ENCODE measurements at places on chromosomes 1 and 21.

GRCh38 chr1:34829250-34829649, 30.3 kb downstream of the SMIM12 start:
- H3K4me1 ChIP-seq, result no peaks in the 10 kb centered on the region
- H3K27me3 ChIP-seq, result no peaks in the 10 kb centered on the region
- H3K4me3 ChIP-seq, result no peak overlapping the region
- no peak overlapping the region for H3K27ac ChIP-seq

GRCh38 chr21:17270229-17270628, 242.6 kb upstream of the CXADR start:
- peak overlapping the region; percentile 55 for H3K27ac ChIP-seq
- no peaks in the 10 kb centered on the region for H3K27me3 ChIP-seq
- no peaks in the 10 kb centered on the region for H3K4me1 ChIP-seq
- DNase-seq, result peak; percentile 82

DNA sequence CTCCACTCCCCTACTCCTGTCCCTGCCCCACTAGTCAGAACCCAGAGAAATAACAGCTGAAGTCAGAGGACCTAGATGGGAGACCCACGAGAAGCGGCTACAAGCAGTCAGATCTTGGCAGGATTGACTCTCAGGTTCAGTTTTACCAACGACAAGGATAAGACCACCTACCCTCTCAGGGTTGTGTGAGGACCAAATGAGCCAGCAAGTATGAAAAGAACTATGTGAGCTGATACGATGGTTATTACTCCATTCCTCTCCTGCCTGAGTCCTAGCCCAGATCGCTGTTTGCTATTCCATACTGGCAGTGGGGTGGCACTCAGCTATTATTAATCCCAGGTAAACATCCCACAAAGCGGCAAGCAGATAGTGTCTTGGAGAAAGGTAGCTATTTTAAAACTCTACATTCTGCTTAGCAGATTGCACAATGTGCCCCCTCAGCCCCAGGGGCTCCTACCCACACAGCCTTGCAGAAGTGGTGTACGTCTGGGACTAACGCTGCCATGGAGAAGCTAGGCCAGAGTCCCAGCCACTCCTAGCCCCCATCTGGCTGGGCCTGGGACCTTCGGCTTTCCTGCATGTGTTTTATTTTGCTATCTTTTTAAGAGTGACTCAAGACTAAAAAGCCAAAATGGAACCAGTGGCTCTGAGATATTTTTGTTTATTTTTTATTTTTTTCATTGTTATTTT, 58.9 kb downstream of the CD46 start:
- no peaks in the 10 kb centered on the region for H3K27me3 ChIP-seq
- H3K4me1 ChIP-seq, result peaks cover 40% of the 10 kb centered on the region
- no peak overlapping the region for H3K27ac ChIP-seq

DNA sequence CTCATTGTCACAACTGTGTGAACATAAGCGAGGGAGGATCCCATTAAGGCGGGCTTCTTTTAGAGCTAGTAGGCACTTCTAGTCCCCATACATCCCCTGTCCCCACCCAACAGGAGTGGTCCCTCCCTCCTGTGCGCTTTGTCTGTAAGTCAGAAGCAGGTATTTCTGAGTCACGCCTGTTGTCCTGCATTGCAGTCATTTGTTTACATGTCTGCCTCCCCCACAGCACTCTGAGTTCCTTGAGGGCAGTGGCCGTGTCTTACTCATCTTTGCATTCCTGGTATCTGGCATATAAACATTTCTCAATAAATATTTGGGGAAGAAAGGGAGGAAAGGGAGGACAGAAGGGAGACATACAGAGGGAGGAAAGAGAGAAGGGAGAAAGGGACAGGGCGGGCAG, 40.3 kb downstream of the PLEKHA6 start:
- H3K4me1 ChIP-seq, result no peaks in the 10 kb centered on the region
- no peaks in the 10 kb centered on the region for H3K27me3 ChIP-seq
- no peaks in the 10 kb centered on the region for H3K36me3 ChIP-seq
- DNase-seq, result peak; percentile 22

DNA sequence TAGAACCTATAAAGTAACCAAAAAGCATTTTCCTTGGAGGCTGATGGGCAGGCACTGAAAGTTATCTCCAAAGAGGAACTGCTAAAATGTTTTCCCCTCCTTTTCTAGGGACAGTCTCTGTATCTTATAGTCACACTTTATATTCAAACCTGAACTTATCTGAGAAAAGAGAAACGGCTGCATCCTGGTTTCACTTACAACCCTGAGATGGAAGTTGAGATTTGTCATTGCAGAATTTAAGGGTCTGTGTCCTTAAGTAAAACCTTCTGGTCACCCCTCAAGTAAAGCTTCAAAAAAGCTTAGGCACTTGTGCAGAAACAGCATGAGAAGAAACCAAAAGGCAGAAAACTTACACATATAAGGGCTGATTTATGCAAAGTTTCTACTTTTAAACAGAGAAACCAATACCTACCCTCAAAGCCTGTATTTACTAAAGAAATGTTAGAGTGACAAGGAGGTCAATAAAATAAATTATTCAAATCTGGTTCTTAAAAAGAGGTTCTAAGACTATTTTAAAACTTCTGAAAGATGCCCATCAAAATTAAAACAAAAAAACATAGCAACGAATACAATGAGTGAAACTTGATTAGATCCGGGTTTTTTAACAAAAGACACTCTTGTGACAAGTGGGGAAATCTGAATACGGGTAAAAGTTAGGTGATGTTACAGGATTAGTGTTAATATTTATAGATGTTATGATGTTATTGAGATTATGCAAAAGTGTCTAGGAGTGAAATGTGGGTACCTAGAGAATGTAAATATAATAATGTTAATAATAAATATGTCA, 9.9 kb downstream of the CD58 start:
- H3K27ac ChIP-seq, result no peak overlapping the region
- no peaks in the 10 kb centered on the region for H3K4me1 ChIP-seq

- H3K4me3 ChIP-seq, result no peak overlapping the region
- no peaks in the 10 kb centered on the region for H3K4me1 ChIP-seq
- no peak for DNase-seq
- H3K27ac ChIP-seq, result no peak overlapping the region
- H3K36me3 ChIP-seq, result no peaks in the 10 kb centered on the region
Measured at GRCh38 chr21:41992576-41992975, 17.6 kb downstream of the ZBTB21 start.

- DNase-seq, result no peak
- no peaks in the 10 kb centered on the region for H3K27me3 ChIP-seq
- H3K36me3 ChIP-seq, result no peaks in the 10 kb centered on the region
- no peak overlapping the region for H3K27ac ChIP-seq
Measured at GRCh38 chr1:72946903-72947499, 664.7 kb upstream of the NEGR1 start.

DNA sequence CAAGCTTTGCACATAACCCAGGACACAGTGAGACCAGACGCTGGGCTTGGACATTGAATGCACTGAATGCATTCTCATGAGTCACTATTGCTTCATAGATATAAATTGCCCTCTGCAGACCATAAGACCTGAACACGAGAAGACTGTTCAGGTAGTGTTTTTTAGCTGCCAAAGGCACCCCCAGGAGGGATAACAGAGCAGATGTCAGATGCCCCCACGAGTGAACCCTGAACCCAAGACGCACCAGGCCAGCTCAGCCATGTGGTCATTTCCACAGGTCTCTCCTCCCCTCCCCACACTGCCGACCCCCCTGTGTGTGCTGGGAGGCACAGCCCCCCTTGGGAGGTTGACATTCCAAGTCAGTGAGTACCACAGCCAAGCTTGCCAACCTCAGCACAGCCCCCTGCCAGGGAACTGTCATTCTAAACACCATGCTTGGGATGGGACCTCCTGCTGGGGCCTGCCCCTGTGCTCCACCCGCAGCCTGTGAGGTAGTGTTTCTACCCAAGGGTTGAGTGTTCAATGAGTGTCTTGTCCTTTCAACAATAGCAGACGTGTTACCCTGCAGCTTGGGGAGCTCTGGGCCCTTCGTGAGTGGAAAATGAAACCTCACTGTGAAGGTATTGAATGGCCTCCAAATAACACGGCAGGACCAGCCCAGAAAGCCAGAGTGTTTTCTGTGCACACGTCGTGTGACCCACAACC, 68.2 kb downstream of the PSMG1 start:
- no peak for DNase-seq
- H3K4me3 ChIP-seq, result no peak overlapping the region
- H3K36me3 ChIP-seq, result no peaks in the 10 kb centered on the region
- H3K27ac ChIP-seq, result no peak overlapping the region
- no peaks in the 10 kb centered on the region for H3K4me1 ChIP-seq

- H3K27ac ChIP-seq, result peak overlapping the region; percentile 94
- H3K4me1 ChIP-seq, result no peaks in the 10 kb centered on the region
- H3K27me3 ChIP-seq, result no peaks in the 10 kb centered on the region
Measured at GRCh38 chr1:13700521-13701270, 708 bp downstream of the PRDM2 start.

- no peaks in the 10 kb centered on the region for H3K27me3 ChIP-seq
- no peaks in the 10 kb centered on the region for H3K4me1 ChIP-seq
- H3K36me3 ChIP-seq, result no peaks in the 10 kb centered on the region
- no peak overlapping the region for H3K4me3 ChIP-seq
Measured at GRCh38 chr1:82503822-82504221, 703.1 kb downstream of the ADGRL2 start.

DNA sequence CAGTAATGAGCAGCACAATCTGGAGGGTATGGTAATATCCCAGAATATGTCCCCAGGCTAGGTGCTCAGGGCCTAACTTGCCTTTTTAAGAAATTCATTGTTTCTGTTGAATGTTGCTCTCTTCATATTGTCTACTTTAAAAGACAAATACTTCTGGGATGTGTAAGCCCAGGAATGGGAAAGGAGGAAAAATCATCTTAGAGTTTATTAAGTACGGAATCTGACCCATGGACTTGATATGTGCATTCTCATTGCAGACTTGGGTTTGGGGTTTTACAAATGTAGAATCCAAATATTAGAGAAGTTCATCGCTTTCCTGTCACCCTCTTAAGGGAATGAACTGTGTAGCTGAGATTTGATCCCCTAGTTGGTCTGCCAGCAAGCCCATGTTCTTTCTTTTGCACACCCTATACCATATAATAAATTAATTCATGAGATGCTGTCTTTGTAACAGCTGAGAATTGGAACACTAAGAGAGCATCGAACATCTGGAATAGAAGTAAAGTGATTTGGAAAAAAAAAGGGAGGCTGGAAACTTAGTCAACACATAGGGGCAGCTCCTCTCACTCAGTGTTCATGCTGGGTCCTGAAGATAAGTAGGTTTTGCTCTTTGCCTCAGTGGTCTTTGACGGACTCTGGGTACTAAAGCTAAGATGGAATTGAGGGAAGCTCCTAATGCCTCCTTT, 235.8 kb upstream of the C1orf105 start:
- no peak for DNase-seq
- H3K27ac ChIP-seq, result peak overlapping the region; percentile 91

DNA sequence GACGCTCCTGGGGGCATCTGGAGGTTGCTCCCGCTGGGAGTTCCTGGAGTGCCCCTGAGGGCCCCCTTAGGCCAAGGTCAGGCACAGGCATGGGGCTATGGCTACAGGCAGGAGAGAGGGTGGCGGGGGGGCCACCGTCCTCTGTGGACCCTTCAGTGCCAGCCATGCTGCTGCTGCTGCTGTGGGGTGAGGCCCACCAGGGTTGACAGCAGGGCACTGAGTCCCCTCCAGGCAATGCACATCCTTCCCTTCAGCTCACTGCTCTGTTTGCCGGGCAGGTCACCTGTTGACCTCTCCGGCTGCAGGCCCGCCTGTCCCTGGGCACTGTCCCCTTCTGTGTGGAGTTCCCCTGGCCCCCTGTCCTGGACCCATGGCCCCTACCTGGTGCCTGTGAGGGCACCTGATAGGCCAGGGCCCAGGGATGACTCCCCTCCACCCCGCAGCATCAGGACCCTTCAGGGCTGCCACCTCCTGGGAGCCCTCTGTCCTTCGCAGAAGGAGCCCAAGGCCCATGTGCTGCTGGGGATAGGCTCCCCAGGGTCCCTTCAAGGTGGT, 34.1 kb upstream of the ADARB1 start:
- H3K4me1 ChIP-seq, result peaks cover 4% of the 10 kb centered on the region
- no peaks in the 10 kb centered on the region for H3K27me3 ChIP-seq
- no peak for DNase-seq
- peak overlapping the region; percentile 35 for H3K27ac ChIP-seq
- H3K36me3 ChIP-seq, result no peaks in the 10 kb centered on the region

- H3K27me3 ChIP-seq, result no peaks in the 10 kb centered on the region
- DNase-seq, result no peak
- no peak overlapping the region for H3K4me3 ChIP-seq
- H3K36me3 ChIP-seq, result no peaks in the 10 kb centered on the region
- no peak overlapping the region for H3K27ac ChIP-seq
Measured at GRCh38 chr1:227343727-227344551, 25.6 kb upstream of the CDC42BPA start.

GRCh38 chr21:15241997-15242736, 177.4 kb upstream of the NRIP1 start:
- no peak overlapping the region for H3K4me3 ChIP-seq
- no peak for DNase-seq
- H3K36me3 ChIP-seq, result no peaks in the 10 kb centered on the region

DNA sequence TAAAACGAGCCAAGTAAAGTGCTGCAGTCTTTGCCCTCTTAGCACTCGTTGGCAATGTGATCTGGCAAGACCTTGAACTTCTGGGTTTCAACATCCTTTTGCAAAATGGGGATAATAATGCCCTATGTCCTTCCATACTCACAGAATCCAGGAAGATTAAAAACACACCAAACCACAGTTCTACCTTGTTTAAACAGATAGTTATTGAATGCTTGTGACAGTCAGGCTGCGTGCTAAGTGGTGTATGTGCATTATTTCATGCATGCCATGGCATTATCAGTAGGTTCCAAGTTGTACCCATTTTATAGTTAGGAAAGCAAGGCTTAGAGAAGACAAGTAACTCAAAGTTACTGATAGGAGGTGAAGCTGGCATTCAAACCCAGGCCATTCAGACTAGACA, 308.6 kb upstream of the PROX1 start:
- DNase-seq, result no peak
- H3K27ac ChIP-seq, result no peak overlapping the region
- H3K36me3 ChIP-seq, result no peaks in the 10 kb centered on the region
- H3K27me3 ChIP-seq, result no peaks in the 10 kb centered on the region

DNA sequence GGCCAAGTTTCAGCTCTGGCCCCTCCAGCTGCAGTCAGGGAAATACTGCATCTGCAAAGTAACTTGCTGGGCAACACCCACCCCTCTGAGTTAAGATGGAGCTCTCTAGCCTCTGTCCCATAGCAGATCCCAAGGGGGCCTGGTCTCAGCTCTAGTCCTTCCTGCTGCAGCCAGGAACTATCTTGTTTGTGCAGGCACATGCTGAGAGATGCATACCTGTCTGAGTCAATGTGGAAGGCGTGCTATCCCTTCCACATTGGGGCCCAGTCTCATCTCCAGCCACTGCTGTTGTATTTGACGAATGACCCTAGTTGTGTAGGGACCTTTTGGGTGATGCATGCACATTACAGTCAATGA, 76.4 kb downstream of the CTH start:
- H3K27me3 ChIP-seq, result no peaks in the 10 kb centered on the region
- DNase-seq, result no peak
- no peaks in the 10 kb centered on the region for H3K4me1 ChIP-seq
- peak overlapping the region; percentile 57 for H3K27ac ChIP-seq
- H3K36me3 ChIP-seq, result no peaks in the 10 kb centered on the region

DNA sequence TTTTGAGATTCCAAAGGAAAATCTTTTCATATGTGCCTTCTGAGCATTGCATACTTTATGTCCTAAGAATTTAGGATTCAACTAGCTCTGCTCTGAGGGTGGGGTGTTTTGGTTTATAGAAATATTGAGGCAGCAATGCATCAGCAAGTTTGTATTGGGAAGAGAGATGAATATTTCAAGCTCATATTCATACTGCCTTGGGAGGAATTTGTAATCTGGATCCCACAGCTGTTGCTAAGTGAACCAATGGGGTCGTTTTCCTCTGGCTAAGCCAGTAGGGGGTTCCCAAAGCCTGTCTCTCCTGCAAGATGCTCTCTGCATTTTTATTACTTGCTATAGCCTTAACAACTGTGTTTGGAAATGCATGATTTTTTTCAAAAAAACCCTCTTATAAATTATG, 130.6 kb downstream of the SNX7 start:
- H3K4me3 ChIP-seq, result no peak overlapping the region
- H3K4me1 ChIP-seq, result no peaks in the 10 kb centered on the region
- H3K36me3 ChIP-seq, result no peaks in the 10 kb centered on the region
- no peak for DNase-seq
- no peaks in the 10 kb centered on the region for H3K27me3 ChIP-seq
